ENCODE measurements at places on chromosomes 12 and 14.

- no peak for DNase-seq
These were observed 31.4 kb downstream of the FGD6 start for GRCh38 chr12:95185854-95186253.

DNA sequence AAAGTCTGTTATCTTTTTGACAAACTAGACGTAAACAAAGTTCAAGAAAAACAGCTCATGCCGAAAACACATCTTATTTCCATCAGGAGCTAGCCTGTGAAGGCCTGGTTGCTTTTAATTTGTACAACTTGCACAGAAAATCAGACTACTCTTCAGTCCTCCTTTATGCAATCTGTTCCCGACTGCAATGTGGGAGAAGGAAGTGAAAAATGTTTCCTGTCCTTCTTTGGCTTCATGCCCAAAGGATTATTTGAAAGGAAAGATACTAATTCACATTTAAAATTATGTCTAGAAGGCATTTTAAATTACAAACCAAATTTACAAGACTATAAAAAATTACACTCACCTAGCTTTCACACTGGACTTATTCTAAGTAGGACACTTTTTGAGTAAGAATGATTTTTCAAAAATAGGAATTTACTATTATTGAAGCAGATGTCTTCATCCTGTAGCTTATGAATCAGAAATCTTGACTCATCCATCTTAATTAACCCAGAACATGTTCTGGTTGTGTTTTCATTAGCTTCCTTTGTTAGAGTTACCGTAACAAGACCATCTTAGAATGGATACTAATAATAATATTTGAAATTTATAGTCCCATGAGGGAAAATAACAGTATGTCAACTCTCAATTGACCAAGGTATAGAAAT is 272.6 kb downstream of the PRKD1 start:
- no peak for DNase-seq

- DNase-seq: no peak
These were observed 55.9 kb downstream of the TMCC3 start for GRCh38 chr12:94594443-94594825.

DNA sequence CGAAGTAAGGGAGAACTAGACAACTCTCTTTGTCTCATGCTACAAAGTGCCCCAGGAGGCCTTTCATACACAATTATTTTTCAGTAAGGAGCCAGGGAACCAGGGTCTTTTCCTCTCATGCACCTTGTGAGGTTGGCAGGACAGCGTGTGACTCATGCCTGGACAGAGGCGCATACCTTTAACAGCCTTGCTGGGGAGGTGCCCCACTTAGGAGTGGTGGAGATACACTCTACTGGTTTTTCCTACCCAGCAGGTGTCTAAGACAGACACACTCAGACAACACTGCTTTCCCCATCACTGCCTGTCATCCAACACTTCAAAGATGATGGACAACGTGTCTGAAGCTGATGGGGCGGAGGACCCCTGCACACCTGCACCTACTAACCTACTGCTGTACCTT is 49.1 kb downstream of the B4GALNT3 start:
- no peak for DNase-seq

GRCh38 chr12:124484067-124484466 is 83.3 kb downstream of the NCOR2 start:
- DNase-seq: no peak

DNA sequence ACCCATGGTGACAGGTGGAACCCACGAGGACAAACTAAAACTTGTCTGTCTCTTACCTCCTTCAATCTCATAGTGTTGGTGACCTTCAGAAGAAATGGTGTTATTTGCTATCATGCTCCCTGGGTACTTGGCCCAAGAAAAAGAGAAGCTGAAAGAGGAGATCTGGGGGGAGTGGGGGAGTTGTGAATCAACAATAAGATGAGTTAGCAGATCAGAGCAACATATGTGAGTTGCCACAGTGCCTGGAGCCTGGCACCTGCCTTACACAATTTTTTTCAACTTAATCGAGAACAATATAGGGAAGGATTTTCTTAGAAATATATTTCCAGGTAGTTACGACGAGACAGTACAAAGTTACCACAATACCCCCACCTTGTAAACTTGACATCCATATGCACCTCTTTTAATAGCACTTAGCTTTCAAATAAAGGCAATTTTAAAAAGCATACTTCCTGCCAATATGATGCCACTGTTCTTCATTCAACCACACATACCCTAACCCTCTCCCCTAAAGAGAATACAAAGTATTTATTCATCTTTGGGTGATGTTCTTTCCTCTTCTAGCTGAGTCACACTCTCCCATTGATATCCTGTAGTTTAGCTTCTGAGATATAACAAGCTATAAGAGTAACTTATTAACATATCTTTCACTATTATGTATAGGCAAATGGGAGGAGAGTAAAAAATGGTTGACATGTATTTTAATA is 424.1 kb upstream of the OR4E1 start:
- DNase-seq: no peak

- DNase-seq: no peak
These were observed 27.6 kb upstream of the FOXN3 start for GRCh38 chr14:89444516-89445125.

- DNase-seq: no peak
These were observed 1109.7 kb upstream of the FLRT2 start for GRCh38 chr14:84420221-84420620.

DNA sequence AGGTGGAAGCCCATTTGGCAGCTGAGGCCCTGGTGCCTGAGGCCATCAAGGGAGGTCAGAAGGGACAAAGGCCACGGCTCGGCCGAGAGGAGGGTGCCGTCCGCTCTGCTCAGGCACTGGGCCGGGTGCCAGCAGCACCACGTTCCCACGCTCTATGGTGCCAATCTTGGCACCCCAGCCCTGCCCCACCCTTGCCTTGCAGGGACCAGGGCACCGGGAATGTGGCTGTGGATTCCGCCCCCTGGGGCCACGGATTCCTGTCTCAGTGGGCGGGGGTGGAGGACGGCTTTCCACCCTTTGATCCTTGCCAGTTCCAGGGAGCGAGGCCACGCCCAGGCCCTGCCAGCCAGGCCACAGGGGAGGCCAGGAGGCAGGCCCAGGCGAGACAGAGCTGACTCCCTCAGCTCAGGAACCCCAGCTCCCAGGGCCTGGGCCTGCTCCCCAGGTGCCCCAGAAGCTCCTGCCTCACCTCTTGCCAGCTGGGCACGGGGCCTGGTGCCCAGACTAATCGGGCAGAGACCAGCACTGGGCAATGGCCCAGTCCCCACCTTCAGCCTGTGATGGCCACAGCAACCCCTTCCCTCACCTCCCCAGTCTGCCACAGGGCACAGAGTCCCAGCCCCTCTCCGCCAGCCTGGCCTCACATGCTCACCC is 26.4 kb upstream of the GPR132 start:
- DNase-seq: no peak

DNA sequence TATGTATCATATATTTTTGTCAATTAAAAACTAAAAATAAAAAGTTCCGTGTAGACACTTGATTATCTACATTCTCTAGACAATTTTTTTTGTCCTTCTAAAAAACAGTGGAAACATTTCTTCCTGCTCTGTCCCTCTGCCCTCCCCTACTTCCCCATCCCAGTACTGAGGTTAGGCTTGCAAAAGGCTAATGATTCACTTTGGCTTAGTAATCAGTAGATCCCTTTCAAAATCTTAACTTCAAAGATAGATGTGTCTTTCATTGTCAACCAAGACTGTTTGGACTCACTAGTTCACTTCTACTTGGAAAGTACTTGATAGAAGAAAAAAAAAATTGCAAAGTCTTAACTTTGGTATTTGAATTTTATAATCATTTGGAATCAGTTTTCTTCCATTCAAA is 3.8 kb downstream of the SETD3 start:
- no peak for DNase-seq

DNA sequence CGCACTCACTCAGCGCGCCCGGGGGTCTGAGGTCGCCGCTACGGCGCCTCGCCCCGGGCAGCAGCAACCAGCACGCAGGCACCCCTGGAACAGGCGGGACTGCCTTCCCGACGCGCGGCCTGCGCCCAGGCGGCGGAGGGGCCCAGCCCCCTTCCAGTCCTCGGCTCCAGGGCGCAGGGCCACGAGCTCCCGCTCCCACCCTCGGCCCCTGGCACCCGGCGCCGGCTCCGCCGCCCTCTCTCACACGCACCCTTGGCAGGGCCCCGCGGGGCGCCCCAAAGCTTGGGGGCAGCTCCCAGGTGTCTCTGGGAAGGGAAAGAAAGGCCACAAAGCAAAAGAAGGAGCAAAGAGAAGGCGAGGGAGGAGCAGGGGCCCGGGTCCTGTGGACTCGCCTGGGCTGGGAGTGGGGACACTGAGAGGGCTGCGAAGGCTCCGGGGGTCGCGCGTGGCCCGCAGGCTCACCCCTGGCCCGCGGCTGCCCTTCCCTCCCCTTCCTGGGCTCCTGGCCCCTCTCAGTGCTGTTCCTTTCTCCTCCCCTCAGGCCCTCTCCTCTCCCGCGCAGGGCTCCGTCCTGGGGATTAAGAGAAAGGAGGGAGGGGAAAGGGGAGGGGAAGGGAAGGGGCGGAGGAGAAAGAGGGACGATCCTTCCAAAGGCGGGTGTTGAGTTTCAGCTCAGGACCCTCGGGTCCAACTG is 907 bp upstream of the EFS start:
- no peak for DNase-seq

DNA sequence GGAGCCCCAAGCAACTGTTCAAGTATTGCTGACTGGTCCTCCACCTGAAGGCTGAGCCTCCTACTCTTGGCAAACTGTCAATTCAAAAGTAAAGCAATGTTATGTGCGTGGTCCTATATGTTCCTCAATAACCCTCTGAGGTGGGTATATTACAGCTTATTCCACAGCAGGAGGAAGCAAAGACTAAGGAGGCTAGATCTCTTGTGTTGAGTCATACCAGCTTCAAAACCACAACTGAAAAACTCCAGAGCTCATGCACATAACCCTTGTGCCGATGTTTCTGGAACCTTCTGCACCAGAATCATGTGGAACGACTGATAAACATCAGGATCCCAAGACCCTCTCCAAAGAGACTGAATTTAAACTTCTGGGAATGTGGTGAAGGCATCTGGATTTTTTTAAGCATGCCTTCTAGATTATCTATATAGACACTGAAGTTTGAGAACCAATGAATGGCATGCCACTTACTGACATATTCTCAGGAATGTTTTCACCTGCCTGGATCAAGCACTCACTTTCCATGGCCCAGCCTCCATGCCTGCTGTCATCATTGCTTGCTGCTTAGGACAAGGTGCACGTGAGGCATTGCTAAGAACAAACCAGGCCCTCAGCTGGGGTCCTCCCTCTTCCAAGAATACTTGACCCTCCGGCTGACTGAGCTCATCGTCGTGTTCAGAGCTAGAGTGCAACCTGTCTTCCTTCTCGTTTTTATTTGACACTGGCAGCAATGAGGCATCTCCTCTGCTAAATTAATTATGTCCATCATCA is 194.7 kb downstream of the BCL11B start:
- no peak for DNase-seq

- DNase-seq: no peak
These were observed 187.2 kb upstream of the NEDD1 start for GRCh38 chr12:96719660-96720362.

DNA sequence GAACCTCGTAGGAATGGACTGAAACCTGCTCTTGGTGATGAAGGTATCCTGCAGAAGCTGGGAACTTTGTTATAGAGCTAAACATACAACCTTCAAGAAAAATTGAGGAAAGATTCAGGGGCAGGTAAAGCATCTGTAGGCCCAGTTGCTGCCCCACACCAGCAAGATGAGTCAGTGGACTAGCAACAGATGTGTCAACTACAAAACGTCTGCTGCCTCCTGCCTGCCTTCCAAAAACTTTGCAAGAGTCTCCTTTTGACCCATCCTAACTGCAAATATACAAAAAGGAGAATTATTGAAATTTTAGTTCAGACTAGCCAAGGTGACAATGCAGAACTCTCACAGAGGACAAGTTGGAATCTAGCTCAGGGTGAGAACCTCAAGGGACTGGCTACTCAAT is 60.9 kb upstream of the TMTC1 start:
- no peak for DNase-seq

DNA sequence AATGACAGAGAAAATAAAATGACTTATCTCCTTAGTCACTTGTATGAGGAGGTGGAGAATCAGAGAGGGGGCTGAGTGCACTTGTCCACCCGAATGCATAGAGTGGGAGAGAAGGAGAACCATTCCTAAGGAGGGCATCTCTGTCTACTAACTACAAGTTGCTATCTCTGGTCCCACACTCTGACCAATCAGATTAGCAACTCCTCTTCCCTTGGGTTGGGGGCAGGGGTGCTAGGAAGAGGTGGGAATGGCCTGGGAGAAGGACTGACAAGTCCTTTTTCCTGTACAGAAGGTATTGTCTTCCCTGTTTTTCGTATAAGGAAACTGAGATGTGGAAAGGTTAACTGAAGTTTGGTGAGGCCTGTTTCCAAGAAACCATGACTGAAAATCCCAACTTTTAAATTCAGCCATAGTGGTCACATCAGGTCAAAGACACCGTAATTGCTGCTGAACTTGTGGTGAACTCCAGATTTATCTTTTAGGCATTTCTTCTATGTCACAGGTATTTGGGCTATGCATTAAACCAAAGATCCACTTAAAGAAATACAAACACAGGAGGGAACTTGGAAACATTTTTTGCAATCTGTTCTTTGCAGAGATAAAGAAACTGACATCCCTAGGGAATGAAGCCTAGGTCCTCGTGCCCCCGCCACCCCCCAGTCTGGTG is 207.8 kb downstream of the CRADD start:
- no peak for DNase-seq

DNA sequence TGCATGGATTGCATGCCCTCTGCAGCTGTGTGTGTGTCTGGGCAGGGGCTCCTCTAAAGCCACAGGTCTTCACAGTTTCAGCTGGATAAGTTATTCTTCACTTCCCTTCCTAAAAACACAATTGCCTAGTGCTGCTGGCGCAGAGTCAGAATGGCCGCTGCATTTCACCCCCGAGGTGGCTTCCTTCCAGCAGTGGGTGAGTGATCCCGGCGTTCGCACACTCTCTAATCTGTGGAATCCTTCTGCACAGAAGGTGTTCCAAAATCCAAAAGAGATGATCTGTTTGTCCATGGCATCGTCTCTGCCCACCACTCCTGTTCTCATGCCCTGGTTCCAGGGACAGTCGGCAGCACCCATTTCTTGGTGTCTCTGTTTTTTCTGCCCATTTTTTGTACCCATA is 340.7 kb downstream of the DPF3 start:
- no peak for DNase-seq

- DNase-seq: no peak
These were observed 5.6 kb downstream of the GMFB start for GRCh38 chr14:54483073-54483745.

DNA sequence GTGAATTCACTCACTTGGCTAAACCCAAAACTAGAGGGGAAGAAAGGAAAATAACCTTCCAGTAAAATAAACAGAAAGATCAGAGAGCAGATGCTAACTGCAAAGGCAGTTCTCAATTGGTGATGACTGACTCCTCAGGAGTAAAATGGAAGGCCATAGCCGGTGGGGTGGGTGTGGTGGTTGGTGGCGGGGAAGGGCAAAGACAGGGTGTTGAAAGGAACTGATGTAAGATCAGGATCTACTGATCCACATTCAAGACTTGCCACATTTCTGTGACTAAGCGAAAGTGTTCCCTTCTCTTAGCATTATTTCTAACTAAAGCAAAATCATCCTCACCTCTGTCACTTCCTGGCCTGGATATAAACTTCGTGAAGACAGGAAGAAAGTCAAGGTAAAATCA is 26.3 kb upstream of the TC2N start:
- DNase-seq: no peak

Data from stimulated activated CD4-positive, alpha-beta T cell treated with anti-CD3 and anti-CD28 coated beads, Interleukin-1b, Interleukin-23, amount 100 ng/mL, for 1 hour (primary cell).